CD8-positive, alpha-beta memory T cell (primary cell): ENCODE measurements at places on chromosomes 3 and 15. TPM values are rescaled to one million over a fixed set of nuclear protein-coding genes. Genes with fewer than 3 reads are reported as not detected.

The KNG1 gene
- not detected for total RNA-seq

The COMMD4 gene
- total RNA-seq = 110 TPM

The ALG1L2 gene
- not detected for total RNA-seq

The RBP2 gene
- total RNA-seq = not detected

The ARID3B gene
- 31.1 TPM for total RNA-seq

The NOX5 gene
- total RNA-seq = not detected

The ADGRG7 gene
- not detected for total RNA-seq

The ACSBG1 gene
- not detected for total RNA-seq

The C3orf38 gene
- 25.9 TPM for total RNA-seq

The COPG1 gene
- 136 TPM for total RNA-seq
